ENCODE measurements at places on chromosomes 12 and 14.

DNA sequence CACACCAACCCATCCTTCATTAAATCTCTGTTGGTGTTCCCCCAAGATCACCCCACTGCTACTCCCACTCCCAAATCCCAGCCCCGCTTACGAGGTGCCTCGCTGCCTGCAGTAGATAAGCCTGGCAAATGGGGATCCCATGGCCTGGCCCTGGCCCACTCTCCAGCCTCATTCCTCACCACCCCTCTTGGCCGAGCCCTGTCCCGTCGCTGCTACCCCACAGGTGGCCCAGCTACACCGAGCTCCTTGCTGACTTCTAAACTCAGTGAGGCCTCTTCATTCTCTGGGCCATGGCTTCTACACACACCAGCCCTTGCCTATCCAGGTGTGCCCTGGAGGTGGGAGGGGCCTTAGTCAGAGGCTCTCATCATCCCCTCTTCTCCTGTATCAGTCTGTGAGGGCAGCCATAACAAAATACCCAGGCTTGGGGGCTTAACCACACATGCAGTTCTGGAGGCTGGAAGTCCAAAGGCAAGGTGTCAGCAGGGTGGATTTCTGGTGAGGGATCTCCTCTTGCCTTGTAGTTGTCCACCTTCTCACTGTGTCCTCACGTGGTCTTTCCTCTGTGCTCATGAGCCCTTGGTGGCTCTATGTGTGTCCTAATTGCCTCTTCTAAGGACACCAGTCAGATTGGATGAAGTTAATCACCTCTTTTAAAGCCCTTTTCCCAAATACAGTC is 92.8 kb downstream of the PRMT8 start:
- DNase-seq = no peak

DNA sequence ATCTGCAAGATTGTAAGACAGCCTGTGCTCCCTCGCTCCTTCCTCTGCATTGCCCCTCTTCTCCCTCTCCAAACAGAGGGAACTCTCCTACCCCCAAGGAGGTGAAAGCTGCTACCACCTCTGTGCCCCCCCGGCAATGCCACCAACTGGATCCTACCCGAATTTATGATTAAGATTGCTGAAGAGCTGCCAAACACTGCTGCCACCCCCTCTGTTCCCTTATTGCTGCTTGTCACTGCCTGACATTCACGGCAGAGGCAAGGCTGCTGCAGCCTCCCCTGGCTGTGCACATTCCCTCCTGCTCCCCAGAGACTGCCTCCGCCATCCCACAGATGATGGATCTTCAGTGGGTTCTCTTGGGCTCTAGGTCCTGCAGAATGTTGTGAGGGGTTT is 37.4 kb downstream of the DAD1 start:
- no peak for DNase-seq

DNA sequence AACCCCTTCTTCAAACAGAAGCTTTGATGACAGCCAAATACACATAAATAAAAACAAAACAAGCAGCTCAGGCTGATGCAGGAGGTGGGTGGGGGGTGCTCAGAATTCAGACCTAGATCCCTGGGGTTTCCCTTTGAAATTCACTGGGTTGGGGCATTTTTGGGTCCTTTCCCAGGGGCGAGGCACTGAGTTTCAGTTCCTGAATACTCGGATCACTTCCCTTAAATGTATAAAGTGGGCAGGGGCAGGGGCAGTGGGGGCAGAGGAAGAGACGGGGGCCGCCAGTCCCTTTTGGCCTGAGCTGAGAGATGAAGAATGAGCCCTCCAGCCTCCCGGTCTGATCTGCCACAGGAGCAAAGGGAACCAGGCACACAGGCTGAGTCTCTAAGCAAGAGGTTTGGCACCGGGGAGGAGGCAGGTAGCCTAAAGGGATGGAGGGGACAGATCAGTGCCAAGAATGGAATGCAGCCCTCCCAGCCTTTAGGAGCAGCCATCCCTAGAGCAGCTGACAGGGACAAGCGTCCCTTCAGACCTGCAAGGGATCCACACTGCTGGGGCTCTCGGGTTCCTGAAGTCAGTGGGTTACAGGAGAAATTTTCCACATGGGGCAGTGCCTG is 20.3 kb downstream of the KDM2B start:
- no peak for DNase-seq

- no peak for DNase-seq
Observed at GRCh38 chr12:105331805-105332251, 1.3 kb downstream of the C12orf75 start.

DNA sequence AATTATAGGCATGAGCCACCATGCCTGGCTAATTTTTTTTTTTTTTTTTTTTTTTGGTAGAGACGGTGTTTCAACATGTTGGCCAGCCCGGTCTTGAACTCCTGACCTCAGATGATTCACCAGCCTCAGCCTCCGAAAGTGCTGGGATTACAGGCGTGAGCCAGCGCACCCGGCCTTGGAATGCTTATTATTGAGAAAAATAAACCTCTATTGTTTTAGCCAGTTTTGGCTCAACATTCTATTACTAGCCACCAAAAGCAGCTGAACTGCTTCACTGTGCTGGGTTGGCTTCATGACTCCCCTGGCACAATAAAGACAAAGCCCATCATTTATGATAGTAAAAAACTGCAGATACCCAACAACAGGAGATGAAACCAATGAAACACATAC is 93.5 kb upstream of the CEP83 start:
- DNase-seq = peak; percentile 13

DNA sequence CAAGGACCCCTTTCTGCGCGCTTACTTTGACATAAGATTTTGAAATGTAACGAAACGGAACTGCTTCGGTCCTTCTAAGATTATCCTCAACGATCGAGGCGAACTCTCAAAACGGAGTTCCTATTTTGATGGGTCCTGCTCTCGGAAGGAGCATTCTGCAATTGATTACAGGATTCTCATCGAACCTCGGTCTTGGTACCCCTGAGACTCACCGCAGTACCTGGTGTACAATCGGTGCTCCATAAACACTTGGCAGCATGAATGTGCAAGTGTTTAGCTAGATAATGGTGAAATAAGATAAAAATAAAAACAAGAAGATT is 530 bp upstream of the NEMF start:
- DNase-seq = no peak

GRCh38 chr12:104672501-104673265 is 215.9 kb downstream of the CHST11 start:
- no peak for DNase-seq

DNA sequence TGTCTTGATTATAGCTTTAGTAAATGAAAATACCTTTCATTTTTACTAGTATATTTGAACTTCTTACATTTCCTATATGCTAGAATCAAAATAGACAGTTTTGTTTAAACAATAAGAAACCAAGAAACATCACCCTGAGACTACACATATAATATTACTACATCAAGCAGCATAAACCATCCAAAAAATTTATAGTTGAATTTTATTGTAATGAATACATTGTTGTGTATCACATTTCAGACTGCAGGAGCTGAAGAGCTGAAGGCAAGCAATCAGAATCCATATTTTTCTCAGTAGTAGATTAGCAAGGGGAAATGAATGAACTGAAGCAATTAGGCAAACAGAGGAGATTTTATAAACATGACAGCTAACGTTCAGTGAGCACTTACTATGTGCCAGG is 379.2 kb downstream of the BTG1 start:
- no peak for DNase-seq

- DNase-seq = no peak
Observed at GRCh38 chr12:102763061-102763460, 154.0 kb downstream of the PAH start.

DNA sequence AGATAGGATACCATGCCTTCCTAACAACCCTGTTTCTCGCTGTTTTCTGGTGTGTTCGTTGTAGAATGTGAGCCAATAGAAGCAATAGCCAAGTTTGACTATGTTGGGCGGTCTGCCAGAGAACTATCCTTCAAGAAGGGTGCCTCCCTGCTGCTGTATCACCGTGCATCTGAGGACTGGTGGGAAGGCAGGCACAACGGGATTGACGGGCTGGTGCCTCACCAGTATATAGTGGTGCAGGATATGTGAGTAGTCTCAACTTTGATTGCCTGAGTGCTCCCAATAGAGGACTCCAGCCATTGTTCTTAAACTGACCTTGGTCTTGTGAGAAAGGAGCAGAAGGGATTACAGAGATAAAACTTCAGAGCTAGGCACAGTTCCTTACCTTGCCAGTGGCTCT is 96.2 kb downstream of the KICS2 start:
- no peak for DNase-seq

DNA sequence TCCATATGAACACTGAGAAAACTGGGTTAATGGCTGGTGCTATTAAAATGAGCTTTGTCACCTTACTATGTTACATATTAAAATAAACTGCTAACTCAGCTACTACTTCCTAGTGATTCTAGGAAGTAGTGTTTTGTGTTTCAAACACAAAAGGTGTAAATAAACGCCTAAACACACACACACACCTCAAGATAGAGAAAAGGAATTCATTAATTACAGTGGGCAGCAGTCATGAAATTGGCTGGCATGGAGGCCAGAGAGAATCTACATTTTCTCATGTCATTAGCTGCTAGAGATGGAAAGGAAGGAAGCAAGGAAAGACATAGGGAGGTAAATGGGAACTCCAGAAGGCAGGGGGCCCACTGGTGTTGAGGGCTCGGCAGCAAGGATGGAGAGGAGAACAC is 787 bp upstream of the PRMT5 start:
- DNase-seq = no peak

- DNase-seq = no peak
Observed at GRCh38 chr12:93126069-93126474, 197.0 kb upstream of the EEA1 start.

- no peak for DNase-seq
Observed at GRCh38 chr14:81311778-81312177, 88.3 kb downstream of the STON2 start.

GRCh38 chr12:4392223-4392742 is 12.8 kb upstream of the FGF23 start:
- DNase-seq = no peak

- peak; percentile 31 for DNase-seq
Observed at GRCh38 chr12:16389594-16389993, 42.1 kb downstream of the MGST1 start.

GRCh38 chr14:66311990-66312389 is 174.2 kb upstream of the CCDC196 start:
- DNase-seq = no peak

- no peak for DNase-seq
Observed at GRCh38 chr12:132336451-132337413, 7.3 kb upstream of the GALNT9 start.

DNA sequence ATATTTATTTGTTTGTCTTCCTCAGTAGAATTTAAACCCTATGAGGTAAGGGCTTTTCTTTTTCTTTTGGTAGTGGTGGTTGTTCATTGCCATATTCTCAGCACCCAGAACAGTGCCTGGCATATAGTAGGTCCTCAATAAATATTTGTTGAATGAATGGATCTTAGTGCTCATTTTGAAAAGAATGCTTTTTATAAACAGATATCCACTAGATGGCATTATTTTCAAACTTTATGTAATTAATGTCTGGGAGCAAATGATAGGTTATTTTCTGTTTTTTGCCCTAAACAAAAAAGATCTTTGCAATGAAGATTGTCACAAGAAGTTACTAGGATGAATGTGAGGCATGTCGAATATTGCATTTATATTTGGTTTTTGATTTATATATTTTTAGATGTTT is 64.1 kb downstream of the RAD51B start:
- DNase-seq = no peak

GRCh38 chr14:31990926-31991572 is 86.1 kb upstream of the ARHGAP5 start:
- peak; percentile 70 for DNase-seq

DNA sequence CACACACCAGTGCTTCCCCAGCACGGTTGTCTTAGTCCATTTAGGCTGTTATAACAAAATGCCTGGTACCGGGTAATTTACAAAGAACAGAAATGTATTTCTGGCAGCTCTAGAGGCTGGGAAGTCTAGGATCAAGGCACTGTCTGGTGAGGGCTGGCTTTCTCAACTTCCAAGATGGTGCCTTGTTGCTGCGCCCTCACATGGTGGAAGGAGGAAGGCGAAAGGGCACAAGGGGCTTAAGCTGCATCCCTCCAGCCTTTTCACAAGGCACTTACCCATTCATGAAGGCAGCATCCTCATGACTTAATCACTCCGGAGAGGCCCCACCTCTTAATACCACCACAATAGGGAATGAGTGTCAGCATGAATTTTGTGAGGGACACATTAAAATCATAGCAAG is 155.5 kb downstream of the SLC15A5 start:
- DNase-seq = no peak

GRCh38 chr12:132834181-132834711 is 5.6 kb upstream of the GOLGA3 start:
- no peak for DNase-seq

GRCh38 chr14:52473557-52473956 is 78.7 kb downstream of the TXNDC16 start:
- DNase-seq = no peak

DNA sequence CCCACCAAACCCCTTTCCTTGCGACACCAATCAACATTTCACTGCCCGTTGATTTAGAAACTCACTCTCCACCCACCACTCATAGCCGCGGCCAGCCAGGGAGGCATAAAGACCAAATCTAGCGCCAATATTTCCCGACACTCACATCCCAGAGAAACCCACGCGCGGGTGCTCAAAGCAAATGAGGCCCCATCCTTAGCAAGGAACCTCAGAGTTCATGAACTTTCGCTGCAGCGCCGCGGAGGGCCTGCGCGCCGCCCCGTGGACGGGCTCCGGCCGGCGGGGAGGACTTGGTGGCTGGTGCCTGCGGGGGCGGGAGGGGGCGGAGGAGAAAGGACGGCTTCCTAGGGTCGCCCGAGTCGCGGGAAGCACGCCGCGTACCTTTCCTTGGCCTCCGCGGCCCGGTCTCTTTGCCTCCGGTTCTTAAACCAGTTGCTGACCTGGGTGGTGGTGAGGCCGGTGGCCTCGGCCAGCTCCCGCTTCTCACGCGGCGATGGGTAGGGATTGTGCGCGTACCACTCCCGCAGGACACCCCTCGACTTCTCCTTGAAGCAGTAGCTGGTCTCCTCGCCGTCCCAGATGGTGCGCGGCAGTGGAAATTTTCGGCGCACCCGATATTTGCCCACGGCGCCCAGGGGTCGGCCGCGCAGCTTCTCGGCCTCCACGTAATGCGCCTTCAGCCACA is 886 bp downstream of the SIX1 start:
- DNase-seq = no peak

DNA sequence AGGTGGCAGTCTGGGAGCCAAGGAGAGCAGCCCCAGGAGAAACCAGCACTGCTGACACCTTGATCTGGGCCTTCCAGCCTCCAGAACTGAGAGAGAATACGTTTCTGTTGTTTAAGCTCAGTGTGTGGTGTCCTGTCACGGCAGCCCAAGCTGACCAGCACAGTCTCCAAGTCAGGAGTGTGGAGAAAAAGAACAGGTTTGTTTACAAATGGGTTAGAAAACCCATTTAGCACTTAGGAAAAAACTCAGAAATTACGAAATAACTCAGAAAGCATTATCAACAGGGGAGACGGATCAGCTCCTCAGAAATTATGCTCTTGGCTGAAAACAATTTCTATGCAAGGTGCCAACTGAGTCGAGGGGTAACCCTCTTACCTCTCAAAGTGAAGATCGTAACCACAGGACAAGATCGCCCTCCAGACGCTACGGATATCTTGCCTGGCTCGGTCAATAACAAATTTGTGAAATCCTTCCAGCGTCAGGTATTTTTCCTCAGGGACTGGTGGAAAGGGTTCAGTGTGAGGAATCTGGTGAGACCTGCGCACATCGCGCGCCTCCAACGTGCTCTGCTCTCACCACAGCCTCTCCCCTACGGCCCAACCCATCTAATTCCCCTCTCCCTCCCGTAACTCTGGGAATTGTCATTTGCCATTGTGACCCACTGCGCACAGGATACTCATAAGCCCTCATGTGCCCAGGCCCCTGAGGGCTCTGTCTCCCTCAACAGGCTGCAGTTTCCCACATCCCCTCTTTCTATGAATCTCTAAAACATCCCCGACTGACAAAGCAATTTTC is 50.2 kb downstream of the TRAFD1 start:
- no peak for DNase-seq

- DNase-seq = no peak
Observed at GRCh38 chr12:81089412-81089811, 11.5 kb downstream of the ACSS3 start.
